ENCODE measurements at places on chromosomes 11 and 22.

- no peak for DNase-seq
These were observed 1.1 kb upstream of the PELI3 start for GRCh38 chr11:66465373-66466224.

DNA sequence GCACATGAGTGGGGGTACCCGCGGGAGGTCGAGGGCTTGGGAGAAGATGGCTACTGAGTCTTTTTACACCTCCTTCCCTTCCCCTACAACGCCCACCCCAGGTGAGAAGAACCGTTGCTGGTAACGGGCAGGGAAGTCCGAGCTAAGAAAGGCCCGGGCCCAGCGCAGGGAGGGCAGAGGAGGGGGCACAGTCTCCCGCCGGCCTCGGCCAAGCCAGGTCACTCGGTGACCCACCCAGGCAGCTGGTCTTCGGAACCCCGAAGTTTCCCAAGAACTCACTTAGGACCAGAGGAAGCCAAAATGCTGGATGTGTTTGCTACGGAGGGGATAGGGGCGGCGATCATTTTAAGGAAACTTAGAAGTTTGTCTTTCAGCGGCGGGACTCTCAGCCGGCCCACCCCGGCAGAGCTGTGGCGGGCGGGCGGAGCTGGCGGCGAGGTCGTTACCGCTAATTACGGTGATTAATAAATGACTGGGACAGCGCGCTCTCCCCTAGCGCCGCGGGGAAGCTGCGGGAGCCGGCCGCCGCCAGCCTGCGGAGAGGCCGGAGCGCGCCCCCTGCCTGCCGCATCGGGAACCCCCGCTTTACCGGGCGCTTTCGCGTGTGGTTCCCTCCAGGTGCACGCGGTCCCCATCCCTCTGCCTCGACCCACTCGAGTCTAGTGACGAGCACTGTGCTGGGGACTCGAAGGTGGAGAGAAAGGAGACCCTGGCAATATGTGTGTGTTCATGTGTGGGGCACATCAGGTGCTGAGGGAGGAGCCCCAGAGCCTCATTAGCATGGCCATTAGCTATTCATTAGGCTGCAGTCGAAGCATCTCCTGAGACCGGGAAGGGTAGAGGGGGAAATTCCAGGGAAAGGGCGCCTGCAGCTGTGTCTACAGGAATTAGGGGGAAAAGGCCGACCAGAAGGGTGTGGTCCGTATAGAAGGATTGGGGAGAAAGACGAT lies 945 bp downstream of the ROBO3 start:
- no peak for DNase-seq

GRCh38 chr11:37277896-37278465 lies 679.9 kb upstream of the RAG2 start:
- no peak for DNase-seq

- no peak for DNase-seq
These were observed 9.3 kb downstream of the CRYBB3 start for GRCh38 chr22:25208743-25209505.

GRCh38 chr11:22163394-22163797 lies 29.5 kb upstream of the ANO5 start:
- DNase-seq = no peak

DNA sequence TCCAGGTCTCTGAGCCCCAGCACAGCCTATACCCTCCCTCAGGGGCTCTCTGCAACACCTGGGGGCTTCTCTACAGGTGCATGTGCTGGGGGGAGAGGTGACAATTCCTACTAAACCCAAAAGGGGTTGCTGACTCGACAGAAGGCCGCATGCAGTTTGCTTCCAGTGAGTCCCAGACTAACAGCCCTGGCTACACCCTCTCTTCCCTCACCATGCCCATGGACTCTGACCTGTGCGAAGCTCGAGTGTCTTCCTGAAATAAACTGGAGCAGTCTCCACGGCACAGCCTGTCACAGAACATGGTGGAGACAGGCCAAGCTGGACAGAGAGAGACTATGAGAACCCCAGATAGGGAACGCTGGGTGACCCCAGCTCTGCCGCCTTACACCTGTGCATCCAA lies 16.6 kb downstream of the PLEKHA7 start:
- DNase-seq = no peak

GRCh38 chr11:44338698-44339529 lies 29.0 kb upstream of the ALX4 start:
- no peak for DNase-seq

DNA sequence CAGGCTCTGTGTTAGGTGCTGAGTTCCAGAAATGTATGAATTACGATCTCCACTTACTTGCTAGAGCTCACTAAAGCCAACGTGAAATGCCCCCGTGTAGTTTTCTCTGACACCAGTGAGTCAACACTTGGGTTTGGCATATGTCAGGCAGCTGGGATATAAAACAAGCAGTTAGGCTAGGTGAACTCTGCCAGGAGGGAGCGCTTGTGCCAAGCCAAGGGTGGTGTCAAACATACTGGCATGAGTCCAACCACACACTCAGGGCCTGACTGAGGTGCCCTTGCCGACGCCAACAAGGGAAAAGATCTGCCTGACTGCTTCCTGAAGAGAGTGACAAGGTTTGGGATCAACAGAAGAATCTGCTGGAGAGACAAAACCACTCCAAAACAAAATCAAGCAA lies 167.8 kb upstream of the NARS2 start:
- peak; percentile 64 for DNase-seq

DNA sequence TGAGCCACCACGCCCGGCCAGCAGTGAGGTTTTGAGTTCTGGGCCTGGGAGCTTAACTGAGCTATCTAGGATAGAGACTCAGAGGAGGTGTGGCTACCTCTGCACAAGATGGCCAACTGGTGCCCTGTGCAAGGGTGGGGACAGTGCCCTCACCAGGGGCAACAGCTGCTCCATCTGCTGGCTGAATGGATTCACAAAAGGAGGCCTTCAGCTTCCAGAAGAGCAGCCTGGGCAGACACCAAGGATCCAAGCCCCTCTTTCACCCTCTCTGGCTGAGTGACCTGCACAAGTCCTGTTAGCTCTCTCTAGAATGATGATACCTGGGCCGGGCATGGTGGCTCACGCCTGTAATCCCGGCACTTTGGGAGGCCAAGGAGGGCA lies 33.5 kb upstream of the BAIAP2L2 start:
- DNase-seq = no peak

- no peak for DNase-seq
These were observed 10.5 kb downstream of the IGSF22 start for GRCh38 chr11:18715476-18715875.

DNA sequence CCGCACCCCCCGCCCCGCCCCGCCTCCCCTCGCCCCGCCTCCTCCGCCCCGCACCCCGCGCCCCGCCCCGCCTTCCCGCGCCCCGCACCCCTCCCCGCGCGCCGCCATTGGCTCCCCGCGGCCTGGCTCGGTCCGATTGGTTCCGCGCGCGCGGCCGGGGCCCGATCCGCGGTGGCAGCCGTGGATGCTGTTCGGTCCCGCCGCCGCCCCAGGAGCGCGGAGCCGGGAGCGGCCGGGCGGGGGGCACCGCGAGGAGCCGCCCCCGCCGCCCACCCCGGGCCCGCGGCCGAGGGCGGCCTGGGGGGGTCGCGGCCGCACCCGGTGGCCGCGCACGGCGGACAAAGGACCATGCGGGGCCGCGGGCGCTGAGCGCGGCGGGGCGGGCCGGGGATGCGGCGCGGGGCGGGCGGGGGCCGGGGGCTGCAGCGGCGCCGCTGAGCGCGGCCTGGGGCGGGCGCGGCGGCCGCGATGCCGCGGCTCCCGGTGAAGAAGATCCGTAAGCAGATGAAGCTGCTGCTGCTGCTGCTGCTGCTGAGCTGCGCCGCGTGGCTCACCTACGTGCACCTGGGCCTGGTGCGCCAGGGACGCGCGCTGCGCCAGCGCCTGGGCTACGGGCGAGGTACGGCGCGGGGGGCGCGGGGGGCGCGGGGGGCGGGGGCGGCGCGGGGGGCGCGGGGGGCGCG lies at the start of gene B4GALNT4:
B4GALNT4 (plus strand) TSS at position 164 of the 683 bp plus-strand sequence; CDS start at position 469, 305 bp downstream.
- no peak for DNase-seq

- no peak for DNase-seq
These were observed 481.7 kb upstream of the CADM1 start for GRCh38 chr11:115985896-115986295.

DNA sequence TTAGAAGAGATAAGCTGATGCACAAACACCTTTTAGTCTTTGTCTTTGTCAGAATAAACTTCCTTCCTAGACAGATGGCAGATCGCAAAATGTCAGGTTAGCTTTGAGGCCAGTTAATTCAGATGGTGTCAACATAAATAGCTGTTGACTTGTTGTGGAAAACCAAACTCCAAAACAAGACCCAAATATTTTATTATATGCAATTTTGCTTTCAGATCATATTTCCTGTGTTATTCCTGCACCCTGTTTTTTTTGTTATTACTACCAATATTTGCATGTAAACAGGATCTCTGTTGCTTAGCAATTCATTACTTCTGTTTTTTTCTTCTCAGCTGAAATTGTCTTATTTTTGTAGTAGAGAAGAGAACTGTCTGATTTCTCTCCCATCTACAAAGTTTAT lies 316.0 kb downstream of the ETS1 start:
- no peak for DNase-seq

DNA sequence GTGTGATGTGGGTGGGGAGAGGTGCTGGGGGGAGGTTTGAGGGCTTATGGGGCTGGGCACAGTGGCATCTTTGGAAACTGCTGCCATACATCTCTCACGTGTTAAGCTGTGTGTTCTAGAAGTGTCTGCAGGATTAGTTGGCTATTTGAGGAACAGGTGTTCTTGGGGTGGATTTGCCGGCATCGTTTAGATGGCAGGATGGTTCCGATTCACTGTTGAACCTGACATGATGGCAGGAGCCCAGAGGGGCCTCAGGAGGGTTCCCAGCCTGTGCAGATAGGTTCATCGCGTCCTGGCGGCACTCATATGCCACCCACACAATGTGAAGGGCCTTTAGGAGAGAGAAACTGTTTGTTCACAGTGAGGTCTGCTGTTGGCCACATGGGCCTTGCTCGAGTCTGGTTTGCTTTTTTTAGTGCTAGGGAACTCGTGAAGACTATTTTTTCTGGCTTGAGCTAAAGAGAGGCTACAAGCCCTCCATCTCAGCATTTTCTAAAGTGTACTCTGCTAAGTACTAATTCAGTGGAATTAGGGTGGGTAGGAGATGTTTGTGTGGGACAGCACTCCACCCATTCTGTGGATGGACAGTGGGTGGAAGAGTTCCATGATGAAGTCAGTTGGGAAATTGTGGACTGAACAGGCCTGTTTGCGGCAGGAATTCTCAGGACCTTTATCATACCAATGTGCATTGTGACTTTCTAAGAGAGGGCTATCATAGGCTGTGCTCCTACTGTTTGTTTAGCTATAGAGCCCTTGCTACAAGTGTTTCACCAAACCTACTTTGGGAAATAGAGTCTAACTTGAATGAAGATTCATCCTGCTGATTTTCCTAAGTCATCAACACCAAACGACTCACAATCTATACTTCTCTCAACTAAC lies 55.4 kb upstream of the PLET1 start:
- DNase-seq = no peak

DNA sequence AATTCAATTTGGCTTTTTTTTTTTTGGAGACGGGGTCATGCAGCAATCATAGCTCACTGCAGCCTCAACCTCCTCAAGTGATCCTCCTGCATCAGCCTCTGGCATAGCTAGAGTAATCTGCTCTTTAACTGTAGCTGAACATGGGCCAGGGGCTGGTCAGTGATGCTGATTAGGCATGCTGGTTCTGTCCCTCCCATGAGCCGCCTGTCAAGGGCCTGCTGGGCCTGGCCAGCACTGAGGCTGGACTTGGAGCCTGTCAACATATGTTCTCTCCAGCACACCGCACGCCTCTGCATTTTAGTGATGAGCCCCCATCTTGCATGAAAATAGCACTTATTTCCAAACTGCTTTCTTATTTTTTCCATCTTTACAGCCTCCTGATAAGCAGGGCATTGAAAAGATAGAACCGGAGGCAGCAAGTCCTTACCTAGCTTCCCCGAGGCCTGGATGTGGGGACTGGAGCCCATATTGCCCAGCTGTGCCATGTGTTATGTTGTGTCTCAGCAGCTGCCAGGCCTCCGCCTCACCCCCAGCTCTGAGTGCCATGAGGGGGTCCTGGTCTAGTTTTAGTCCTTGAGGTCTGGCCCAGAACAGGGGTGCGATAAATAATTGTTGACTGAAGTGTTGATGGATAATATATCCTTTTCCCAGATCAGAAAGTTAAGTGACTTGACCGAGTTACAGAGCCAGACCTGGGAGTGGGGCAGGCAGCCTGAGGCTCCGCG lies 80.0 kb downstream of the CTTN start:
- DNase-seq = no peak

GRCh38 chr22:47836957-47837356 lies 1074.5 kb downstream of the TBC1D22A start:
- DNase-seq = no peak

DNA sequence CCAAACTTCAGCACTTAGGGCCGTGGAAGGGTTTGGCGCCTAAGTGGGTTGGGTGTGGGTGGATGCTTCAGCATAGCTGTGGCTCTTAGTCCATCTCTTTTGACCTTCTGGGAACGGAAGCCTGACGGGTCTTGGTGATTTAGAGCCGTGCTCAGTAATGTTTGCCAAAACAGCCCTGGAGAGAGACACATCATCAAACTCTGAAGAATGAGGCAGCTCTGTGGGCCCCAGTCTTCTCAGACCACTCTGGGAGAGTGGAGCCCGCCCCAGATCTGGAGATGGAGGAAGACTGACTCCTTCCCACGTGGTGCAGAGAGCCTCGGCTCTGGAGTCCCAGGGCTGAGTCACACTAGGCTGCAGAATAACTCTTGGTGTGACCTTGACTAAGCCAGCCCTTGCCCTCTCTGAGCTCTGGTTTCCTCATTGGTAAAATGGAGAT lies 168.9 kb downstream of the C11orf91 start:
- DNase-seq = no peak

GRCh38 chr11:61082062-61082870 lies 20.0 kb upstream of the CD5 start:
- no peak for DNase-seq

DNA sequence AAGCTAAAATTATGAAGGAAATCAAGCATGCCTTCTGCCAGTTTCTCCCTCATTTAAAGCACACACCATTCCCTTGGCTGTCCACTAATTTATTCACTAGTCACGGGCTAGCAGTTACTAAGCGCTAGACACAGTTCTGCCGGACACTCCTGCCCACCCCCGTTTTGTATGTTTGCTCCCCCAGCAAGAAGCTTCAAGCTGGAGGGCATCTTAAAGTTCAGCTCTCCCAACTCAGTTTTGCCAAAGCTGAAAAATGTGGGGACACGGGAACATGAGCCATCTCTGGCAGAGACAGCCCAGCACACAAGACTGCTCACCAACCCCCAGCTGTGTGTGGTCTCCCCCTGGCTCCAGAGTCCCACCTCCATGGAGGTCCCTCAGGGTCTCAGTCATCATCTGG lies 263.6 kb downstream of the BRD1 start:
- no peak for DNase-seq

DNA sequence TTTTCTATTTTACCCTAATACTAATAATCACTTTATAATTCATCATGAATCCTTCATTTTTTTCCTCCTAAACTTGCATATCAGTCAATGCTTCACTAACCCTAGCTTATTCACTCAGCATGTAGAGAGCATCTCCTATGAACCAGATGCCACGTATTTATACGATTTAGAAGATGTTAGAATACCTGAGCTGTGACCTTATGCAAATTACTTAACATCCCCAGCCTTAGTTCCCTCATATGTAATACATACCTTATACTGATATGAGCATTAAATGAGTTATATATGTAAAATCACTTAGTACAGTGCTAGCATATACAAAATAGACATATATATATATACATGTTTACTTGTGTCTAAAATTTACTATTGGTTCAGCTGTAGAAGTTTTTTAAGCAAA lies 9.0 kb downstream of the FAM76B start:
- DNase-seq = no peak
